Calu3 (cell line): ENCODE measurements at places on chromosomes 4 and X. TPM values are rescaled to one million over a fixed set of nuclear protein-coding genes. Genes with fewer than 3 reads are reported as not detected.

The KIAA0232 gene
- 17.4 and 17.7 TPM in 2 replicates for total RNA-seq

The L1CAM gene
- total RNA-seq = 14.2 and 16.1 TPM in 2 replicates

The SORCS2 gene
- total RNA-seq = not detected in 2 replicates

The SRPK3 gene
- total RNA-seq = 0.14 and 0.29 TPM in 2 replicates

The NFXL1 gene
- total RNA-seq = 15.8 and 16.1 TPM in 2 replicates

The RAB40A gene
- total RNA-seq = 0.42 and 0.68 TPM in 2 replicates

The RENBP gene
- 0.80 and 1.6 TPM in 2 replicates for total RNA-seq

The NXF2B gene
- not detected in 2 replicates for total RNA-seq

The FGG gene
- 0.24 TPM in 1 of 2 replicates, not detected in the other for total RNA-seq

The DCHS2 gene
- 0.07 TPM in 2 replicates for total RNA-seq

The IL13RA2 gene
- not detected in 2 replicates for total RNA-seq

The RASL11B gene
- total RNA-seq = 0.42 and 0.64 TPM in 2 replicates

The MAGEB2 gene
- total RNA-seq = not detected in 2 replicates

The PFKFB1 gene
- 0.31 TPM in 1 of 2 replicates, not detected in the other for total RNA-seq

- DNase-seq = no peak
Observed at GRCh38 chr4:85149676-85150075, 183.2 kb upstream of the WDFY3 start.

DNA sequence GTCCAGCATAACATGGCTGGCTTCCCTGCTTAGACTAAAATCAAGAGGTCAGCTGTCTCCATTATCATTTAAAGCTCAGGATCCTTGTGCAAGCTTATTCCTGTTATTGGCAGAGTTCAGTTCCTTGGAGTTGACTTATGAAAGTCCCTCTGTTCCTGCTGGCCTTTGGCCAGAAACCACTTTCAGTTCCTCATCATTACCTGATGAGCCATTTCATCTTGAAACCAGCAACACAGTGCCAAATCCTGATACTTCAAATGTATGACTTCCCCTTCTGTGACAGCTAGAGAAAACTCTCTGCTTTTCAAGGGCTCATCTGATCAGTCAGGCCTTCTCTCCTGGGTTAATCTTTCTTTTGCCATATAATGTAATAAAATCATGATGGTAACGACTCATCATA is 110.6 kb upstream of the FSTL5 start:
- peak; percentile 21 for DNase-seq

DNA sequence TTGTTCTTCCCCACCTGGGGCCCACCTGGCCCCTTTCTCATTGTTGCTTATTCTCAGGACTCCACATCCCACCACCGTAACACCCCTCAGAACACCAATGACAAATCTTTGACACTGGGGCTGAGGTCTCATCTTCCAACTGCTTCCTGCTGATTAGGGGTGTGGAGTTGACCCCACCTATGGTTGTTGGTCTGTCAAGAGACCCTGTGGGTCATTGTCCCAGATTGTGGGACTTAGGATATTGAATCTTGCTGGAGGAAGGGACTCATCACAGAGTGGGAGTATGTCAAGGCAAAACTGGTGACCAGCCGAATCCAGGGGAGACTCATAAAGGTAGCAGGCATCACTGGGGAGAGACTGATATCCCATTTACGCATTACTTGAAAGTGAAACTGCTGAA is 140.2 kb upstream of the PLAC1 start:
- no peak for DNase-seq

DNA sequence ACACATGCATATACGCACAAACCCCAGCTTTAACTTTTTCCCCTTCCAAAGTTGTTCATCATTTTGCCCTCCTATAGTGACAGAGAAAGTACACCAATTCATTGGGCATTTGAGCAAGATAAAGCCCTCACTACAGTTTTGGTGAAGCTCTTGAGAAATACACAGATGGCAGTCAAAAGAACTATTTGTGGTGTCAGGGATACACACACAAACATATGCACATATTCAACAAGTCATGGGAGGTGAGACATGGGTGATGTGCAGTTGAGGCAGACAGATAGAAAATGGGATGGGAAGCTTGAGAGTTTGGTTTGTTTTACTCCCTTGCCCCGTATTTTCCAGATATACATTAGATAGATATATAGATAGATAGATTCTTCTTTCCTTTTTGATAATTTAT is 11.8 kb upstream of the SHROOM4 start:
- DNase-seq = no peak

GRCh38 chr4:139918591-139918990 is 235.4 kb downstream of the MAML3 start:
- DNase-seq = no peak

GRCh38 chrX:68185161-68185560 is 248.1 kb downstream of the OPHN1 start:
- DNase-seq = no peak

- DNase-seq = no peak
Observed at GRCh38 chr4:38406243-38406642, 257.8 kb upstream of the KLF3 start.

DNA sequence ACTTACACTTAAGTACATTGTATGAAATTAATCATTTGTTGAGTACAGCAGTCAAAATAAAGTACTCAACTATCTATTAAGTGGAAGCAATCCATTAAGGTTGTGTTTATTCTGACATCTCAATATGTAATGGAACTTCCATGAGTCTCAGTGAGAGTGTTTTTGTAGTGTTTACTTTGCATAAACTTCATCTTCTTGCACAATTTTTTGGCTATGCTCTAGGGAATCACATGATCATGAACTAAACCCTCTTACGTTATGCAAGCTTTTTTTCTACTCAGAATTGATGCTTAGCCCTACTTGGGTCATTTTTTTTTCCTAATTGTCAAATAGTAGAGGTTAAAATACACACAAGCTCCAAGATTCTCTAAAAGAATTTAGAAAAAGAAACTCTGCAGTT is 21.1 kb upstream of the PIGA start:
- DNase-seq = no peak

- no peak for DNase-seq
Observed at GRCh38 chr4:56426273-56426672, 9.1 kb downstream of the PPAT start.

GRCh38 chr4:182483685-182484084 is 240.5 kb downstream of the TENM3 start:
- no peak for DNase-seq

GRCh38 chr4:80566203-80566872 is 230.8 kb downstream of the CFAP299 start:
- no peak for DNase-seq

DNA sequence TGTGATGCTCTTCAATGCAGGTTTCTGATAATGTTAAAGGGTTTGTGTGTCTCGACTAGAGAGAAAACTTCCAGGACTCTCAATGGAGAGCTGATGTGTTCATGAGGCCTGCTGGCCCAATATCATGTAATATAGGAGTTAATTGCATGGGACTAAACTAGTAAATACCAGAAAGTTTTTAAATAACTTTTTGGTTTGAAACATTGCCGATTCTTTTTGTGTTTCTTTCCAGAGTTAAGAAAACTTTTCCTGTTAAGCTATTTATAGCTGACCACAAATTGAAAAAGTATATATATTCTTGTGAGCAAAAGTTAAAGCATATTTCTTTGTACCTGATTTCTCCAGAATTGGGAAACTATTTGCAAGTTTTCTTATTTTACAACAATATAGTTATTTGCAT is 49.7 kb downstream of the FAM9B start:
- no peak for DNase-seq

DNA sequence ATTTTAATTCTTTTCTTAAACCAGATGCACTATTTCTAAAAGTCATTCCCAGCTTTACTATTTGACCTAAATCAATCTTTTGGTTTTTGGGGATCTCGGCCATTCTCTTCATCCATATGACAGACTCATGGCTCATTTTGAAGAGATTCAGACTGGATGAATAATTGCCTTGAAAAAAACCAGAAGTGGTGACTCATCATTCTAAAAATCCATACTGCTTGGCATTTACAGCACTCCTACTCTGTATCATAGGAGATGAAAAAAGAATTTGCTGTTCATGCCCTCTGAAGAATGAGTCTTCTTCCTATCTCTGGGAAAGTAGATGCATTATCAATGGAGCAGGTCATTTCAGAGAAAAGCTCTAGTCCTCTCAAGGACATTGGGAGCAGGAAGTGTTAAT is 220.5 kb upstream of the RPS6KA3 start:
- no peak for DNase-seq

GRCh38 chr4:47203593-47203992 is 172.2 kb downstream of the GABRB1 start:
- no peak for DNase-seq

DNA sequence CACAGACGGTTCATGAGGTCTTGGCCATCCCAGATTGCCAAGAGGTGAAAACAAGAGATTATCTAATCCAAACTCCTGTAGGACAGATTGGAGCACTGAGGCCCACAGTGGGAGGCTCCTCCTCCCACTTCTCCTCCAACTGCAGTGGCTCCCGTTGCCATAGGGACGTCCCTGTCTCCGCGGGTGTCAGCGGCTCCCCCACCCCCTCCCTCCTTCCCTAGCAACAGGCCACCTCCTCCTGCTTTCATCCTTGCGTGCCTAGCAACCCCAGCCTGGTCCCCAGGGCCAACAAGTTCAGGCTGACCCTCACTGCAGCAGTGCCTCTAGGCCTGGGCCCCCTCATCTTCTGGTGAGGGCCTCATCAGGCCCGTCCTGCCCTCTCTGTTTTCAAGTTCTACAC is 6.8 kb upstream of the IQSEC2 start:
- no peak for DNase-seq

DNA sequence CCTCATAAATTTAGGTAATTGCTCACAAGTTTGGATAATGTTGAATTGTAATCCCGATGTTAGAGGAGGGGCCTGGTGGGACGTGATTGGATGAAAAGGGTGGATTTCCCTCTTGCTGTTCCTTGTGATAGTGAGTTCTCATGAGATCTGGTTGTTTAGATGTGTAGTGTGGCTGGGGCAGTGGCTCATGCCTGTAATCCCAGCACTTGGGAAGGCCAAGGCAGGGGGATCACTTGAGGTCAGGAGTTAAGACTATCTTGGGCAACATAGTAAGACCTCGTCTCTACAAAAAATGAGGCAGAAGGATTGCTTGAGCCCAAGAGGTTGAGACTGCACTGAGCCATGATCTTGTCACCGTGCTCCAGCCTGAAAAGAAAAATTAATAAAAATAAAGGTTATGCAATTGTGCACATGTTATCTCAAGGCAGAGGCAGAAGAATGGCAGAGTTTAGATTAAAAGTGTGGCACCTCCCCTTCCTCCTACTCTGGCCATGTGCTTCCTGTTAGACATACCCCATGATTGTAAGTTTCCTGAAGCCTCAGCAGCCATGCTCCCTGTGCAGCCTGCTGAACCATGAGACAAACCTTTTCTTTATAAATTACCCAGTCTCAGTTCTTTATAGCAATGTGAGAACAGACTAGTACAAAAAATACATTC is 36.5 kb downstream of the ERVMER34-1 start:
- no peak for DNase-seq

DNA sequence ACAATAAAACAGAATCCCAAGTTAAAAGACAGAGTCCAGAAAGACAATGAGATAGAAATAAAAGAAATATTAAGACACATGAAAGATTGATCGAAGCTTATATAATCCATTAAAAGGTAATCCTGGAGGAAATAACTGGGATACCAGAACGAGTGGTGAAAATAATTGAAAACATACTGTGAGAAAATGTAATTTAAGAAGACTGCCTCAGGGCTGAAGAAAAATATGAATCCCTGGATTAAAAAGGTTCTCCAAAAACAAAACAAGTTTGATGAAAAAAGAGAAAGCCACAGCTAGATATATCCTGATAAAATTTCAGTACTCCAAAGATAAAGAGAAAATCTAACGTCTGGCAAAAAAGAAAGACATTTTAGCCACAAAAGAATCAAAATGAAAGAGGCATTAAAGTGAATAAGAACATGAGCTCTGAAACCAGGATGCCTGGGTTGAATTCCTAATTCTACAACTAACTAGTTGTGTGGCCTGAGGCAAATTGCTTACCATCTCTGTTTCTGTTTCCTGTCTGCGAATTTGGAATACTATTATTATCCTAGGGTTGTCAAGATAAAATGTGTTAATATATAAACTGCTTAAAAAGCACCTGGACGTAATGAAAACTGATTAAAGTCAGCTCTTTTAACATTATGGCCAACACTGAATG is 5.5 kb downstream of the DDX60L start:
- no peak for DNase-seq

DNA sequence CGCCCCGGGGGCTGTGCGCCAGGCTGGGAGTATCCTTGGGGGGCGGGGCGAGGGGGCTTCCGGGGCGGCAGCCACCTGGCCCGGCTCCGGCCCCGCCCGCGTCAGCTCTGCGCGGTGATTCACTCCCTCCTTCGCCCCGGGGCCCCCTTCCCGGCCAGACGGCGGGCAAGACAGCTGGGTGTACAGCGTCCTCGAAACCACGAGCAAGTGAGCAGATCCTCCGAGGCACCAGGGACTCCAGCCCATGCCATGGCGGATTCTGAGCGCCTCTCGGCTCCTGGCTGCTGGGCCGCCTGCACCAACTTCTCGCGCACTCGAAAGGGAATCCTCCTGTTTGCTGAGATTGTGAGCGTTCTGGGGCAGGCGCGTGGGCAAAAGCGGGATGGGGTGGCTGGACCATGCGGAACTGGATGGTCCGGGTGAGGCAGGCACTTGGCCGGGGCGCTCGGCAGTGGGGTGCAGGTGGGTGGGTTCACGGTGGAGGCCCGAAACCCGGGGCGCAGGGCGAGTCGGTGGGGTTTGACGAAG is at the start of gene PLP2:
Gene PLP2 (plus strand): TSS at position 147 of the 528 bp plus-strand sequence. CDS start 103 bp downstream, at position 250.
- peak; percentile 82 for DNase-seq

- DNase-seq = peak; percentile 91
Observed at GRCh38 chr4:6200011-6200921, at the start of gene JAKMIP1. JAKMIP1 (minus strand) TSS chr4:6200549; CDS start chr4:6112850, 87,699 bp downstream.

DNA sequence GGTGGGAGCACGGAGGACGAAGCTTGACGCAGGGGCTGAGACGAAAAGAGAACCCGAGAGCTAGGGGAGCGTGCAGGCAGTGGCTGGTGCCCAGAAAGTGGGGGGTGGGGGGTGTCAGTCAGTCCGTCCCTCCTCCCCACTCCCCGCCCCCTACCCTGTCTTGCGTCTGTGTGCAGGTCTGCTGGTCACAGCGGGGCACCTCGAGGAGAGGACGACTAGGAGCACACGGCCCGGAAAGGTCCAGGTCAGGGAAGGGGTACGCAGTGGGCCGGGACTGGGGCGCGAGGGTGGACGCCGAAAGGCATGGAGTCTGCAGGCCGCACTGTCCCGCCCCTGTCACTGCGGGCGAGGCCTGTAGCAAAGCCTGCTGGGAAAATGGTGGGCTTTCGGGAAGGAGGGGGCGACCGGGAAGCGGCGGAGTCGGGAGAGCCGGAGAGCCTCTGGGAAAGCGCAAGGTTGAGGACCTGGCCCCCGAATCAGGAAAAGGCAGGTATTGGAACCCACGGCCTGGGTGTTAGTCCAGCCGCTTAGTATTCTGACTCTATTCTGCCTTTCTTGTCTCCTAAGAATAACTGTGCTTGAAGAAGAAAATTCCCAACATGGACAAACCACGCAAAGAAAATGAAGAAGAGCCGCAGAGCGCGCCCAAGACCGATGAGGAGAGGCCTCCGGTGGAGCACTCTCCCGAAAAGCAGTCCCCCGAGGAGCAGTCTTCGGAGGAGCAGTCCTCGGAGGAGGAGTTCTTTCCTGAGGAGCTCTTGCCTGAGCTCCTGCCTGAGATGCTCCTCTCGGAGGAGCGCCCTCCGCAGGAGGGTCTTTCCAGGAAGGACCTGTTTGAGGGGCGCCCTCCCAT is 769 bp downstream of the TCEAL1 start:
- peak; percentile 65 for DNase-seq
